ENCODE measurements at places on chromosomes 11 and 22. TPM values are rescaled to one million over a fixed set of nuclear protein-coding genes. Genes with fewer than 3 reads are reported as not detected.

Gene BTG4
- total RNA-seq: not detected

Gene RFPL2
- not detected for total RNA-seq

Gene ESAM
- total RNA-seq: 0.19 TPM

Gene FHIP1B
- 51.1 TPM for total RNA-seq

DNA sequence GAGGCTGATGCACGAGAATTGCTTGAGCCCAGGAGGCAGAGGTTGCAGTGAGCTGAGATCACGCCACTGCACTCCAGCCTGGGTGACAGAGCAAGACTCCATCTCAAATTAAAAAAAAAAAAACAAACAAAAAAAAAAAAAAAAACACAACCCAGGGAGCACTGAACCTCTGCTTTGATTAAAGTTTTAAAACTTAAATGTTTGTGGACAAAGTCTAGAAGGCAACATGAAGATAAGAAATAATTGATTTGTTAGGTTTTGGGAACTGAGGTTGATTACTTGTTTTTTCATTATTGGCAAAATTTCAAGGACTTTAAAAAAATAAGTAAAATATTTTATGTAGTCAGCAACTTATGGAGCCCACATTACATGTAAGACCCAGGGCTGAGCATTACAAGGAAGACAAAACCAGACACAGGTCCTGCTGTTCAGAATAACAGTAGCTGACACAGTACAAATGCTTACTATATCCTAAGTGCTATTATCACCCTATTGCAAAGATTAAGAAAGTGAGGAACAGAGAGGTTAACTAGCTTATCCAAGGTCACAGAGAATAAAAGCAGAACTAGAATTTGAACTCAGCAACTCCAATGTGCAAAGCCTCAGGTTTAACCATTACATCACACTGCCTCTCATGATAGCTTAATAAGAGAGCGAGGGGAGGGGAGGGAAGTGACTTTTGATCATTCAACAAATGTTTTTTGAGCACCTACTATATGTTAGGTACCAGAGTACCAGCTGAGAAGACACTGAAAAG lies 2.3 kb upstream of the CRY2 start:
- DNase-seq: no peak

Gene APOL5
- not detected for total RNA-seq

Gene GLYATL2
- total RNA-seq: not detected

Gene TMPRSS5
- total RNA-seq: 0.49 TPM
